ENCODE measurements at places on chromosomes 2 and 18.
A peak's percentile ranks its signal among the peaks of the same experiment; 100 is the strongest.

DNA sequence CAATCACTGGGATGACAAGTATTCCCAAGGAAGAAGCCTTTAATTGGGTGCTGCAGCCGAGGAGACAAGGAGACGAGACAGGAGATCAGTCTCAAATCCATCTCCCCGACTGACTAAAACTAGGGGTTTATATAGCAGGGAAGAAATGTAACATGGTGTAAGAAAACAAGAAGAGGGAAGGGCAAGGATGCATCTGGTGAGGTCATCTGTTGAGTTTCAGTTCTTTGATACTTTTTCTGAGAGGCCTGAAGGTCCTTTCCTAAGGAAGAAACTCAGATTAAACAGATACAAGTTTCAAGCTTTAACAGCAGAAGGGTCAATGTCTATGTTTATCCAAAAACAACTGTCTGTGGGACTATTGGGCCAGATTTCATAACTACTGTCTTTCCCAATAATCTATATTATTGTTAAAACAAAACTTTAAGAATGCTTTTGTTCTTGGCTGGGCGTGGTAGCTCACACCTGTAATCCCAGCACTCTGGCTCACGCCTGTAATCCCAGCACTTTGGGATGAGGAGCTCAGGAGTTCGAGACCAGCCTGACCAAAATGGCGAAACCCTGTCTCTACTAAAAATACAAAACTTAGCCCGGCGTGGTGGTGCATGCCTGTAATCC, 2.5 kb upstream of the PDCL3 start:
- no peak for DNase-seq

GRCh38 chr2:177076636-177077179, 135.9 kb upstream of the HNRNPA3 start:
- DNase-seq = peak; percentile 78

GRCh38 chr2:196259507-196260481, 88.4 kb upstream of the STK17B start:
- no peak for DNase-seq

DNA sequence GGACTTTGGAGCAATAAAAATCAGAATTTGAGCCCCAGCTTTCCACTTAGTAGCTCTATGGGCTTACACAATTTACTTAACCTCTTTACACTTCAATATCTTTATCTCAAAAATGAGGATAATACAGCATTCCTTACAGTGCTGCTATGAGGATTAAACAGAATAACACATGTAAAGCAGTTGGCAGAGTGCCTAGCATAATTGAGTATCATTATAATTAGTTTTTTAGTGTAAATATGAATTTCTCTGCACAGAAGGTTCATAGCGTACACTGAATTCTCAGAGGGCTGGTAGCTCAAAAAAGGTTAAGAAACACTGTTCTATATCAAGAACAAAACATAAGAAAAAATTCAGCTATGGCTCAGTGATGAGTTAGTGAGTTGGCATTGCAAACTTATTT, 190.4 kb upstream of the CYP26B1 start:
- no peak for DNase-seq

DNA sequence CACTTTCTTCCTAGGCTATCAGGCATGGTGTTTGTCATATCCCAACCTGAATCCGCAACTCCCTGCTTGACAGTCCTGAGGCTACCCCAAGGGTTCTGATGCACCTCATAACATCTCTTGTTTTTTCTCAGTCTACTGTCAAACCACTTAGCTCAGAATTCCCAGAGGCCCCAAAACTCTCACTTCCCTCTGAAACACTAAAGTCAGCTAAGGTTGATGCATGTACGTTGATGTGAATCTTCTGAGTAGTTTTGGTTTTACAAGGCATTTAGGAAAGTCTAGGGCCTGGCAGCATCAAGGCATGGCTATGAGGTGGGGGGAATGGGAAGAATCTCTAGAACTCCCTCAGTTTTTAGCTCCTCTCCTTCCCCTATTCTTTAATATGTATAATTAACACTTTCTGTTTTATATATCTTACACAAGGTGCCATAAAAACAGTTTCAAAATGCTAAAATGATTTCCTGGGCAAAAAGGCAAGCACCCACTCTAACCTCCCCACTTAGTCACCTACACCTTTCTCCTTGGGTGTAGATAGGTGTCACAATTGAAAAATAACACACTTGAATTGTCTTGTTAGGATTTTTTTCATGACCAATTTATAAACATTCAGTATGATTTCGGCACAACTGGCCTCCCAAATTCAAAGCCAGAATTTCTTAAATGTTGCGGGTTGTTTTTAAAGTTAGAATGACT, 71.4 kb upstream of the TANK start:
- no peak for DNase-seq

GRCh38 chr2:69975853-69976462, 14.5 kb upstream of the ASPRV1 start:
- no peak for DNase-seq

- no peak for DNase-seq
These were observed 21.0 kb downstream of the BCL11A start for GRCh38 chr2:60532421-60532820.

DNA sequence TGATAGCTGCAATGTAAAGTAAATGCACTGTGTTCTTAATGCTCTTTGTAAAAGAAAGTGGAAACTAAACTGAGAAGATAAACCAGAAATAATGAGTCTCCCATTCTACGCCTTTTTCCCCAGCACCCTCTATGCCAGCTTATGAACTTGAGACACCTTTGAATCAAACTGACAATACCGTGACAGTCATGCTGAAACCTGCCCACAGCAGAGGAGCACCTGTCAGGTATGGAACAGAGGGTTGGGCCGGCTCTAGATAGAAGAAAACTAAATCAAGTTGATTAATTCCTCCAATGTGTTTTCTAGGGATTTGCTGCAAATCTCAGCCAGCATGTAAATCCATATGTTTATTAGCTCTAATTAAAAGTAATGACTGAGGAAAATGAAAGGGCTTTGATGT, 520.6 kb upstream of the RAB12 start:
- DNase-seq = no peak

GRCh38 chr2:204657024-204657423, 111.7 kb downstream of the PARD3B start:
- no peak for DNase-seq

DNA sequence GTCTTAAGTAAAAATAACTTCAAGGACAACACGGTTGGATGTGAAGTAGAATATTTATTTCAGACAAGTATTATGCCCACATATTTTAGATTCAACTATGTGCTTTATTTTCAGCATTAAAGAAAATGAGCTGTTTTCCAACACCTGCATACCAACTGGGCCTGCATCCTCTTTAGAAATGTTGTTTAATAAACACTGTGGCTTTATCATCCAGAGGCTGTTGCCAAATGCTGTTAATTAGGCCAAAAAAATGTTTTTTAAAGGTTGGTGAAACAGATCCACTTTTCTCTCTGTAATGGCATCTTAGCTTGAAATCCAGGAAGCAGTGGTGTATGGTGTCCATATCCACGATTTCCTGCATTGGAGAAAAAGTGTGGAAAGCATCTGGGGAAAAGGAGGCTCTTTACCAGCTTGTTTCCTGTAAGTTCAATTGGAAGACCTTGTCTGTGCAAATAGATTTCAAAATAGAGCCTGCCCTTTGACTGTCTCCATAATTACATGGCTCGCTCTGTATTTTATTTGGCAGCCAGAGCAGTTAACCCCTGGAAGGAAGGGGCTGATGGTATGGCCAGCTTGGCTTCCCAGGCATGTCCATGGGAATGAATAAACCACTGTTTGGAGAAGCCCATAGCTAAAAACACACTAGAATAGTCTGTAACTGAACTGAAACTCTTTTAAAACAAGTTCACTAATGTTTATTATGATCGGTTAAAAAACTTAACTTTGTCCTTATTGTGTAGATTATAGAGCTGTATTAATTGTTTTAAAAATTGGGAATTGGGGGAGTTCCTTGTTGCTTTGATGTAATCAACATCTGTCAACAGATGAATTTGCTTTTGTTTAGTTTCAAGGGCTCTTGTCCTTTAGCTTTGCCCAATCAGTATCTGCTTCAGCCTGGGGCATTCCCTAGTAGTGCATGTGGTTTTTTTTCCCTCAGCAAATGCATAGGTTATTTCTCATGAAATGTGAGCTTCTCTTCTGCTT, 33.0 kb upstream of the DLX1 start:
- no peak for DNase-seq

DNA sequence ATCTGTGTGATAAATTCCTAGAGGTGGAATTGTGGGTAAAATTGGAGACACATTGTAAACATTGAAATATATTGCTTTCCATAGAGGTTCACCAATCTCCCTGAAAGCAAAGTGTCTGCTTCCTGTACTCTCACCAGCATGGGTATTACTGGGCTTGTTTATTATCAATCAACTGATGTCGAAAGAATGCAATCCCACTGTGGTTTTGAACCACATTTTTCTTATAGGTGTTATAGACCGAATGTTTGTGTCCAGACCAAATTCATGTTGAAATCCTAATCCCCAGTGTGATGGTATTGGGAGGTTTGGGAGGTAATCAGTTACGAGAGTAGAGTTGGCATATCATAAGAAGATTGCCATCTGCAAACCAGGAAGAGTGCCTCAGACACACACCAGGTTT, 1212.4 kb downstream of the LRP1B start:
- no peak for DNase-seq

DNA sequence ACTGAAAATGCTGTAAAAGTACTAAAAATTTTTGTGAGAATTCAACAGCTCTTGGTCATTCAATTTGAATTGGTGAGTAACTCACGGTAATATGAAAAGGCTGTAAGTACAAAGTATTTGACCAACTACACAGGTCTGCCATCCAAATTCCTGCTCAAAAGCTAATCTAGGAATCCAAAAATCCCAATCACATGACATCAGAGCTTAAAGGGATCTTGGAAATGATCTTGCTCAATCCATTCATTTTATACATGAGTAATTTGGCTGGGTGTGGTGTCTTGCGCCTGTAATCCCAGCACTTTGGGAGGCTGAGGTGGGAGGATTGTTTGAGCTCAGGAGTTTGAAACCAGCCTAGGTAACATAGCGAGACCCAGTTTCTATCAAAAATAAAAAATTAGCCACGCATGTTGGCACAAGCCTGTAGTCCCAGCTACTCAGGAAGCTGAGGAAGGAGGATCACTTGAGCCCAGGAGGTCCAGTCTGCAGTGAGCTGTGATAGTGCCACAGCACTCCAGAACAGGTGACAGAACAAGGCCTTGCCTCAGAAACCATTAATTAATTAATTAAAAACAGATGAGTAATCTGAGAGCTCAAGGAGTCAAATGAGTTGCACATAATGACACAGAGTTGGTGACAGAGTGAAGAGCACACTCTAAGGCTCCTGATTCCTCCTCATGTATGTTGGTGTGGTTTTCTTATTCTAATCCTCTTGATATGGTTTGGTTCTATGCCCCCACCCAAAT, 19.8 kb downstream of the SPIRE1 start:
- no peak for DNase-seq

- no peak for DNase-seq
These were observed 358.2 kb upstream of the MYT1L start for GRCh38 chr2:2689306-2689705.

DNA sequence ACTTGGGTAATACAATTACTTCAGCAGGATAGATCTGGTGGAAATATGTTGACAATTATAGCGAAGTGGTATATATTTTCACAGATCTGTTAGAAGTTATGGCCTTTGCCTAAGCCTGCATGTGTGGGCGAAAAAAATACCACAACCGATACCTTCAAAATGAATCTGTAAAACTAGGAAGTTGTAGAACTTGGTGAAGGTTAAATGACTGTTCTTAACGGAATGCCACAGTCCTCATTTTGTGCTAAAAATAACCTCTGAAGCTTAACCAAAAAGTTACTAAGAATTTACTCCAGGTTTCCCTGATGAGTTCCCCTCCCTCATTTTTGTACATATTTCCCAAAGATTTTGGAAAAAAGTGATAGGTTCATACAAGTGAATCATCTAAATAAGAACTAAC, 550.7 kb downstream of the THSD7B start:
- no peak for DNase-seq

GRCh38 chr2:69989009-69989408, 27.6 kb upstream of the ASPRV1 start:
- no peak for DNase-seq

- DNase-seq = peak; percentile 54
These were observed 31.5 kb upstream of the SMAD7 start for GRCh38 chr18:48982266-48982665.

DNA sequence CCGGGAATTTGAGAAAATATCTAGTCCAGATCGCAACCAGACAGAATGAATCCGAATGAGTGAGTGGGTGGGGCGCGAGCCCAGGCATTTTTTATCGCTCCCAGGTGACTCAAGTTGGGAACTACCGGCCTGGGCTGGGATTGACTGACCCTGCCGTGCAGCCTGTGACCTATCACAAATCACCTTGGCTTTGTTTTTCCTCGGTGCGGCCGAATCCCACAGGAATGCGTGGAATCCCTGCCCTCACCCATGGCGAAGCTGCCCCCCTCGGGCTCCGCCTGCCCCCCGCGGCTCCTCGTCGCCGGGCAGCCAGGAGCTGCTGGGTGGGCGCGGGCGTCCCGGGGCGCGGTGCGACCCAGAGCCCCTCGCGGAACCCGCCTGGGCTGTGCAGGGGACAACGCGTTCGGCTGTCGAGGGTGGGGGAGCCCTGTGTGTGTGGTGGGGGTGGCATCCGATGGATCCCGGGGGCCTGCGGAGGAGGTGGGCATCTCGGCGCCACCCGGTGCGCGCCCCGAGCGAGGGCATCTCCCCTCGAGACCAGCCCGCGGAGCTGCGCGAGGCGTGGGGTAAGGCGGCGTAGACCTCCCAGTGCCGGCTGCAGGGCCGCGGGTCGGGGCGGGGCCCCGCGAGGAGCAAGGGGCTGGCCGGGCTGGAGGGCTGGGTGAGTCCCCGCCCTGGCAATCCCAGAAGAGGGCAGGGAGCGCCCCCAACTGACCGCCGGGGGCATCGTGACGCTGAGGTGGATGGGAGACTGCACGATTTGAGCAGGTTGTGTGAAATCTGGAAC, 16.5 kb downstream of the B3GNT7 start:
- peak; percentile 99 for DNase-seq

DNA sequence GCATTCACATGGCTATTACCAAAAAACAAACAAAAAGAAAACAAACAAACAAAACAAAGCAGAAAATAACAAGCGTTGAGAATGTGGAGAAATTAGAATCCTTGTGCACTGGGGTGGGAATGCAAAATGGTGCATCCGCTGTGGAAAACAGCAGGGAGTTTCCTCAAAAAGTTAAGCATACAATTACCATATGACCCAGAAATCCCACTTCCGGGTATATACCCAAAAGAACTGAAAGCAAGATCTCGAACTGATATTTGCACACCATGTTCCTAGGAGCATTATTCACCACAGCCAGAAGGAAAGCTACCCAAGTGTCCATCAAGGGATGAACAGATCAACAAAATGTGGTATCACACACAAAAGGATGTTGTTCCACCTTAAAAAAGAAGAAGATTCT, 17.9 kb upstream of the TEX51 start:
- no peak for DNase-seq

- DNase-seq = no peak
These were observed 13.3 kb downstream of the PROC start for GRCh38 chr2:127431408-127432023.

- no peak for DNase-seq
These were observed 287.2 kb downstream of the CYP26B1 start for GRCh38 chr2:71860381-71860926.

DNA sequence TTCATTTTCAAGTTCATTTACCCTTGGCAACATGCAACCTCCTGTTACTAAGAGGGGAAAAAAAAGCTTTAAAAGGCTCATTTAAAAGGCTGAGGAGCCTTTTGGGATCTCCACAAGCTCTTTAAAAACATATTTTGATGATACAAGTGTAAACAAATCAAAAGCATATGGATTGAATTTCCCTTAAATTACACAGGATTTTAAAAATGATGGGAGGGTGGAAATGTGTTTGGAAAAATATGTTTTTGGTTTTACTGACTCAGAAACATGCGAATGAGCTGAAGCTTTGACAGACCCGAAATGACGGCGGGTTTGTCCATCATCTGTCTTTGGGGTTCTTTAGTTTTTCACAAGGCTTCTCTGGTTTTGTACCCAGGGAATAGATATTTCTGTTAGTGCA, 180.6 kb upstream of the CCDC68 start:
- DNase-seq = no peak

All from endodermal cell (in vitro differentiated cells).